ENCODE measurements at places on chromosomes 12 and 14.

DNA sequence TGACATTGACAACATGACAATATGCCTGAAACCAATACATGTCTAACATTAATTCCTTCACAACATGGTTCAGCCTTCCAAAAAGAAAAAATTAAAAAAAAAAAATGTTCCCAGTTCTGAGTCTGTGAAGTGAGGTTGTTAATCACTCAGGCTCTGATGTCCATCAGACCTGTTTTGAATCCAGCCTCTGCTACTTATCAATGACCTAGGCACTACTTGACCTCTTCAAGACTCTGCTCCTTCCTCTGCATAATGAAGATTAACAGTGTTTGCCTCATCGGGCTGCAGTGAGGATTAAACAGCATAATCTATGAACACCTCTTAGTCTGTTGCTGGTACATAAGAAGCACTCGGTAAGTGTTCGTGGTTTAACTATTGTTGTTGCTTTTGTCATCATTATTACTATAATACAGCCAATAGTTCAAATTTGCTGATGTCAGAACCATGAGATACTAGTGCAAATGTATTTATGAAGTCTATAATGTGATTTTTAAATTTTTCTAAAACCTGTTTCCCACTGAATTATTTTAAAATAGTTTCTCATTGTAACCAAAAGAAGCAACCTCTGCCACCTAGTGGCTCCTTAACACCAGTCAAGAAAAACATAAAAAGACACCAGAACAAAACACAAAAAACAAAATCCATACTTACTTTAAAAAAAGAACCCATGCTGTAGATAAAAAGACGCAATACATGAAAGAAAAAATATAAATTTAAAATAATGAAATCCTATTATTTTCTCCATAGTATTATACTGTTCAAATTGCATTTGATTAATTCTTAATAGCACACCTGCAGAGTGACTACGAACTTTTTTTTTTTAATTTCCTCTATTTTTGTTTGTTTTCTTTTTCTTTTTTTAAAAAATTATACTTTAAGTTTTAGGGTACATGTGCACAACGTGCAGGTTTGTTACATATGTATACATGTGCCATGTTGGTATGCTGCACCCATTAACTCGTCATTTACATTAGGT, 20.3 kb upstream of the TMX1 start:
- H3K4me3 ChIP-seq: no peak overlapping the region
- H3K4me1 ChIP-seq: no peaks in the 10 kb centered on the region
- H3K27ac ChIP-seq: no peak overlapping the region
- H3K36me3 ChIP-seq: no peaks in the 10 kb centered on the region
- DNase-seq: no peak

- no peak overlapping the region for H3K27ac ChIP-seq
- no peaks in the 10 kb centered on the region for H3K36me3 ChIP-seq
- peaks cover 60% of the 10 kb centered on the region for H3K27me3 ChIP-seq
- no peak overlapping the region for H3K4me3 ChIP-seq
These were observed 3.7 kb downstream of the NUAK1 start for GRCh38 chr12:106135075-106135474.

GRCh38 chr14:89678768-89679167, 261.7 kb upstream of the FOXN3 start:
- DNase-seq: no peak
- peaks cover 54% of the 10 kb centered on the region for H3K4me1 ChIP-seq
- H3K4me3 ChIP-seq: no peak overlapping the region
- H3K27ac ChIP-seq: no peak overlapping the region
- peaks cover 16% of the 10 kb centered on the region for H3K36me3 ChIP-seq

- H3K4me3 ChIP-seq: no peak overlapping the region
- H3K4me1 ChIP-seq: no peaks in the 10 kb centered on the region
- no peaks in the 10 kb centered on the region for H3K36me3 ChIP-seq
- no peak overlapping the region for H3K27ac ChIP-seq
These were observed 436.7 kb downstream of the ATP23 start for GRCh38 chr12:58378028-58378427.

GRCh38 chr12:117343296-117343695, 18.1 kb downstream of the NOS1 start:
- H3K4me3 ChIP-seq: no peak overlapping the region
- no peak overlapping the region for H3K27ac ChIP-seq
- peaks cover 12% of the 10 kb centered on the region for H3K27me3 ChIP-seq
- no peaks in the 10 kb centered on the region for H3K4me1 ChIP-seq
- no peaks in the 10 kb centered on the region for H3K36me3 ChIP-seq

GRCh38 chr12:10101042-10101579, 2.3 kb upstream of the CLEC1A start:
- peaks cover 8% of the 10 kb centered on the region for H3K27me3 ChIP-seq
- H3K36me3 ChIP-seq: peaks cover 7% of the 10 kb centered on the region
- no peaks in the 10 kb centered on the region for H3K4me1 ChIP-seq

DNA sequence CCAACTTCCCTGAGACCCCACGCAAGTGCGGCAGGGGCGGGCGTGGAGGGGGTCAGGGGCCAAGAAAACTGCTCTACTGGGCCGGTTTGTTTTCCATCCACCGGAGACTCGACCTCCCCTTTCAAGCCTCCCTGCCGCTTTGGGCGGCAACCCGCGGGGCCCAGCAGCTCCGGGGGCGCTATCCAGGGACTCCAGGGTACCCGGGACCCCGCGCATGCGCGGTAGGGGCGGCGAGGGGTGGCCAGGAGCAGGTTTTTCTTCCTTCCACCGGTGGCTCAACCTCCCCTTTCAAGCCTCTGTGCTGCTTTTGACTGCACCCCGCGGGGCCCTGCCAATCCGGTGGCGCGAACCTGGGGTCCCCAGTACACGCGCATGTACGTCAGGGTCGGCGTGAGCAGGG, 323.5 kb downstream of the ALG10 start:
- no peak for DNase-seq
- H3K36me3 ChIP-seq: peaks cover 1% of the 10 kb centered on the region
- no peak overlapping the region for H3K27ac ChIP-seq
- no peaks in the 10 kb centered on the region for H3K27me3 ChIP-seq
- no peaks in the 10 kb centered on the region for H3K4me1 ChIP-seq

DNA sequence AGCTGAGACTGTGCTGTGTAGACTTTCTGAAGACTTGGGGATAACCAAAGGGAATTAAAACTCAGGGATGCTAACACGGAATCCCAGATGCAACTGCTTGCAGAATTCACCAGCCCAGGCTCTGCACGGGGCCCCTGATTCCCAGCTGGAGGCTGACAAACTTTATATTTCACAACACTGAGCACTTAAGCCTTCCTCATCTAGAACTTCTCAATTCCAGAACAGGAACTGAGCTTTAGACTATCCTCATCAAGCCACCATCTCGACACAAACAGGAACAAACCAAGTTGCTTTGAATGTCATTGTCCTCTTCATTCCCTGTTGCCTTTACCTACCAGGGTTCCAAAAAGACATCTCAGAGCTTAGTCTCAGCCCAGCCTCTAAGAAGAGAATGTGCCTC, 22.2 kb downstream of the CCDC63 start:
- H3K4me1 ChIP-seq: no peaks in the 10 kb centered on the region
- no peak overlapping the region for H3K27ac ChIP-seq
- no peak for DNase-seq
- H3K36me3 ChIP-seq: no peaks in the 10 kb centered on the region
- H3K4me3 ChIP-seq: no peak overlapping the region
- no peaks in the 10 kb centered on the region for H3K27me3 ChIP-seq

GRCh38 chr14:95741038-95741490, 27.1 kb upstream of the TCL1A start:
- H3K27me3 ChIP-seq: no peaks in the 10 kb centered on the region
- H3K4me1 ChIP-seq: peaks cover 7% of the 10 kb centered on the region
- no peak for DNase-seq
- H3K4me3 ChIP-seq: no peak overlapping the region

GRCh38 chr14:74649673-74650072, 37.6 kb upstream of the LTBP2 start:
- H3K27me3 ChIP-seq: no peaks in the 10 kb centered on the region
- peaks cover 4% of the 10 kb centered on the region for H3K4me1 ChIP-seq
- no peak for DNase-seq
- H3K4me3 ChIP-seq: no peak overlapping the region
- H3K27ac ChIP-seq: no peak overlapping the region

DNA sequence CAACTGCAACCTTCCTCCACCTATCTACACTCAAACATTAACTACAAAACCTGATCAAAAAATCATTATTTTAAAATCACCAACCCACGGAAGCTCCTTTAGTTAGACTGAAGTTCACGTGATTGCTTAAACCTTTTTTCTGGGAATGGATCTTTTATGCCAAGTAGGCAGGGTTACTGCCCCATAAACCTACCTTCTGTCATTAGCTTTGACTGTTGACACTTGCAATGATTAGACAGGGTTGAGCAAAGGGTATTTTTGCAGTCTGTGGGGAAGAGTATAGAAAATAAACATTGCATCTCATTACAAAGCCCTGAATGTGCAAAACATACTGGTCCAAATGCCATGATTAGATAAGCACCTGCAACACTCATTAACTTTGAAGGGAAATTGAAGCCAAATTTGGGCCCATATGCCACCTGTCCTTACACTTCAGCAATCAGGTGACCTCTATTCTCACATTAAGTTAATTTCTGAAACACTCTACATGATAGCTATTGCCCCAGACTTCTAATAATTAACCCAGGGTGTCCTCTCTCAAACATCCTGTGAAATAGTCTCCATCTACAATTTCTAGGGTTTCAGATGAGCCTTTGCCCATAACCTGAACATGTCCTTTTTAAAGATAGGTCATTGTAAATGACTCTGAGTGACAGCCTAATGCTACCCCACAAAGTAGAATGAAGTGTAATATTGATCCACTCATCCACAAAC, 156.0 kb upstream of the PLEKHG7 start:
- H3K36me3 ChIP-seq: peaks cover 2% of the 10 kb centered on the region
- no peak for DNase-seq
- H3K27me3 ChIP-seq: no peaks in the 10 kb centered on the region
- H3K27ac ChIP-seq: no peak overlapping the region
- no peak overlapping the region for H3K4me3 ChIP-seq

DNA sequence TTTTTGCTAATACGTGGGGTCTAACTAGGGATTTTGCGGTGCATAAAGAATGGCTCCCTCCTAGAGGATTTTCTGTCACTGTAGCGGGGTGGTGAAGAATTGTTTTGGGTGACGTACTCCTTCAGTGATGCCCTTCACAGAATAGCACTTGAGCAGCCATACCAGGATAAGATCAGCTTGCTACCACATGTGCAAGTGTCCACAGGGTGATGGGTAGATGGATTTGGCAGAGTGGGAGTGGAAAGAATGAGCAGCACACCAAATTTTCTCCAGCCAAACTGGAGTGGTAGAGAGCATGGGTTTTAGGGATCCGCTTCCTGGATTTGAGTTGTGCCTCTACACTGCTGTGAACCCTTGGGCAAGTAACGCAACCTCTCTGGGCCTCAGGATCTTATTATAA, 2.3 kb downstream of the TCP11L2 start:
- peaks cover 2% of the 10 kb centered on the region for H3K36me3 ChIP-seq
- no peak for DNase-seq
- H3K27me3 ChIP-seq: no peaks in the 10 kb centered on the region
- peaks cover 72% of the 10 kb centered on the region for H3K4me1 ChIP-seq

GRCh38 chr12:57465747-57466505, 6.3 kb downstream of the GLI1 start:
- peaks cover 24% of the 10 kb centered on the region for H3K36me3 ChIP-seq
- no peaks in the 10 kb centered on the region for H3K27me3 ChIP-seq
- H3K27ac ChIP-seq: peak overlapping the region; percentile 5
- no peak for DNase-seq
- H3K4me3 ChIP-seq: no peak overlapping the region

- no peaks in the 10 kb centered on the region for H3K27me3 ChIP-seq
- H3K4me1 ChIP-seq: peaks cover 16% of the 10 kb centered on the region
- peak; percentile 59 for DNase-seq
- no peaks in the 10 kb centered on the region for H3K36me3 ChIP-seq
- H3K4me3 ChIP-seq: peak overlapping the region; percentile 92
- H3K27ac ChIP-seq: peak overlapping the region; percentile 94
These were observed 3.6 kb downstream of the TNS2 start for GRCh38 chr12:53053218-53054111.

- no peaks in the 10 kb centered on the region for H3K36me3 ChIP-seq
- no peaks in the 10 kb centered on the region for H3K4me1 ChIP-seq
- DNase-seq: no peak
- no peaks in the 10 kb centered on the region for H3K27me3 ChIP-seq
- no peak overlapping the region for H3K4me3 ChIP-seq
These were observed 132.8 kb upstream of the LGR5 start for GRCh38 chr12:71306808-71307207.

DNA sequence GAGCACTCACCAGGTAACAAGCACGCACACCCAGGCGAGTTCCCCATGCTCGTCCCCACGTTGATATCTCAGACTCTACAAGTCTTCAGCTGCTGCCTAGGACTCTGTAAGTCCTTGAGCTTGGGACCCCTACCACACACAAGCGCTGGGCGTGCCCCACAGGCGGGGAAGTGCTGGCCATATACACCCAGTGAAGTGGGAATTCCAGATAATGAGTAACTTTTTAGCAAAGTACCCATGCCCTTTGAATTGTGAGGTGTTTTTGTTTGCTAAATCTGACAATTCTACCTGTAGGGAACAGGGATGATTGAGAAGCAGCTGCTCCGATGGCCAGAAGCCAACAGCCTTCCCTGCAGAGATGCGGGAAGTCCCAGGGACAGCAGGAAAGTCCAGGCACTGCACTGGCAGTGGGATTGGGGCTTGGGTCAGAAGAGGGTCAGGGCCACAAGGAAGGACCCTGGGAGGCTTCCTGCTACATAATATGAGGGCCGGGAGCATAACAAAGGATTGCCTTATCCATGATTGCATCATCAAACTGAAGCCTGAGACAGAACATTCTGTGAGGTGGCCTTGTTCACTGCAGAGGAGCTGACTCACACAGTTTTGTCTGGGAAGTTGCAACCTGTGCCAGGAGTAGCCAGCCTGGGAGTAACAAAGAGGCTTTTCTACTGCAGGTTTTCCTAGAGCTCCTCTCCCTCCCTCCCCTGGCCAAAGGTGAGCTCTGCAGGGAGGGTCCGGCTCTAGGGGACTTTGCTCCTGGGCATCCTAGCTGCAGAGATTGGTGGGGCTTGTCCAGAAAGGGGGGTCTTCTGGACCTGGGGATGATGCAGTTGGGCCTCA, 13.2 kb upstream of the SERPINA3 start:
- H3K27me3 ChIP-seq: peaks cover 12% of the 10 kb centered on the region
- H3K36me3 ChIP-seq: no peaks in the 10 kb centered on the region
- no peak overlapping the region for H3K27ac ChIP-seq
- DNase-seq: no peak
- H3K4me3 ChIP-seq: no peak overlapping the region
- no peaks in the 10 kb centered on the region for H3K4me1 ChIP-seq

GRCh38 chr12:17841496-17841895, 248.5 kb downstream of the RERGL start:
- H3K36me3 ChIP-seq: no peaks in the 10 kb centered on the region
- no peak for DNase-seq

GRCh38 chr12:82363990-82364389, 5.7 kb downstream of the METTL25 start:
- H3K4me1 ChIP-seq: peaks cover 37% of the 10 kb centered on the region
- H3K27ac ChIP-seq: no peak overlapping the region
- no peaks in the 10 kb centered on the region for H3K27me3 ChIP-seq
- DNase-seq: no peak
- H3K36me3 ChIP-seq: peaks cover 12% of the 10 kb centered on the region
- H3K4me3 ChIP-seq: no peak overlapping the region

DNA sequence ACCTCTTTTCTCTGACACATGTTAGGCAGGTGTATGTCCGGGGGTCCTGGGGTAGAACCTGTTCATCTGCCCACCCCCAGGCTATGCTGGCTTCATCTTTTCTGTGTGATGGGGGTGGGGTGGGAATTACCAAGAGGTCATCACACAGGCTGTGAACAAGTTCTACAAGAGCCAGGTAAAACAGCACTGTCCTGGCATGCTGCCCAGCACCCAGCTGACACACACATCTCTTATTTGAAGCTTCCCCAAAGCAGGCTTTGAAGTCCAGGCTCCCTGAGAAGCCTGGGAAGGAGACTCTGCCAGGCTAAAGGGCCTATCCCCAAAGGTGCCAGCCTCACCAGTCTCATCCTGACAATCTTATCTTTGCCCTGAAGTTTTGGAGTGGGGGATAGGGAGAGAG, 141.1 kb downstream of the ALG10 start:
- no peak for DNase-seq
- H3K27me3 ChIP-seq: peaks cover 2% of the 10 kb centered on the region
- H3K4me1 ChIP-seq: no peaks in the 10 kb centered on the region
- no peak overlapping the region for H3K4me3 ChIP-seq
- H3K36me3 ChIP-seq: no peaks in the 10 kb centered on the region
